ENCODE measurements at places on chromosomes 2 and 18. TPM values are rescaled to one million over a fixed set of nuclear protein-coding genes. Genes with fewer than 3 reads are reported as not detected.
A peak's percentile ranks its signal among the peaks of the same experiment; 100 is the strongest.

GPAT2 gene
- polyA plus RNA-seq = 11.3 TPM

- peaks cover 70% of the 10 kb centered on the region for H3K4me1 ChIP-seq
- peaks cover 14% of the 10 kb centered on the region for H3K36me3 ChIP-seq
- peak overlapping the region; percentile 87 for H3K27ac ChIP-seq
- peak; percentile 66 for DNase-seq
Observed at GRCh38 chr2:96913398-96914202, 43.7 kb upstream of the SEMA4C start.

GRCh38 chr2:37919631-37920032, 5.5 kb upstream of the RMDN2 start:
- no peak overlapping the region for H3K27ac ChIP-seq
- DNase-seq = no peak
- H3K4me3 ChIP-seq = no peak overlapping the region
- no peaks in the 10 kb centered on the region for H3K36me3 ChIP-seq
- peaks cover 7% of the 10 kb centered on the region for H3K4me1 ChIP-seq

GRCh38 chr2:63408530-63408929, 179.7 kb downstream of the WDPCP start:
- H3K4me1 ChIP-seq = no peaks in the 10 kb centered on the region
- no peaks in the 10 kb centered on the region for H3K27me3 ChIP-seq
- peaks cover 5% of the 10 kb centered on the region for H3K36me3 ChIP-seq

GRCh38 chr2:206396211-206396610, 47.1 kb upstream of the ADAM23 start:
- H3K27ac ChIP-seq = no peak overlapping the region
- H3K4me3 ChIP-seq = no peak overlapping the region
- DNase-seq = no peak
- no peaks in the 10 kb centered on the region for H3K27me3 ChIP-seq

- no peaks in the 10 kb centered on the region for H3K36me3 ChIP-seq
- peaks cover 20% of the 10 kb centered on the region for H3K27me3 ChIP-seq
- H3K4me3 ChIP-seq = no peak overlapping the region
- no peak overlapping the region for H3K27ac ChIP-seq
- no peak for DNase-seq
Observed at GRCh38 chr18:8699948-8700347, 5.4 kb upstream of the MTCL1 start.

DNA sequence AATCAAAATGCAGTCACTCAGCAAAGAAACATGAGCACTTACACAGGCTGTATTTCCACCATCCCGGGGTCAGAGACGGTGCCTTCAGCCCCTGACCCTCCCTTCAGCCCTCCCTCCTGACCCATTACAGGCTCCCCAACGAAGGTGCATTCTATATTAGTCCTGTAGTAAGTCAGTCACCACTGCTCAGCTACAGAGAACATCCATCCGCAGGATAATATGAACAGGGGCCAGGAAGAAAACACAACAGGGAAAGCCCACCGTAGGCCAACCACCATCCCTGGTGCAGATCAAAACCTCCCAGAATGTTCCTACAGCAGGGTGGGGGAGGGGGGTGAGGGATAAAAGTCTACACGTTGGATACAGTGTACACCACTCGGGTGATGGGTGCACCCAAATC, 15.1 kb downstream of the PXDN start:
- H3K27ac ChIP-seq = no peak overlapping the region
- H3K4me1 ChIP-seq = no peaks in the 10 kb centered on the region
- no peaks in the 10 kb centered on the region for H3K36me3 ChIP-seq
- DNase-seq = no peak
- H3K4me3 ChIP-seq = no peak overlapping the region
- peaks cover 2% of the 10 kb centered on the region for H3K27me3 ChIP-seq

MTERF4 gene
- 35.8 TPM for polyA plus RNA-seq

FAM168B gene
- polyA plus RNA-seq = 23.6 TPM

VWC2L gene
- polyA plus RNA-seq = not detected

MAP3K20 gene
- 2.2 TPM for polyA plus RNA-seq

GRCh38 chr2:123720760-123721159, 304.3 kb upstream of the CNTNAP5 start:
- H3K27me3 ChIP-seq = no peaks in the 10 kb centered on the region
- H3K4me3 ChIP-seq = no peak overlapping the region
- H3K36me3 ChIP-seq = no peaks in the 10 kb centered on the region
- H3K27ac ChIP-seq = no peak overlapping the region
- no peak for DNase-seq
- H3K4me1 ChIP-seq = no peaks in the 10 kb centered on the region

GRCh38 chr2:186639939-186640338, 50.1 kb downstream of the ITGAV start:
- H3K4me3 ChIP-seq = no peak overlapping the region
- DNase-seq = no peak
- no peaks in the 10 kb centered on the region for H3K4me1 ChIP-seq

GRCh38 chr2:119484834-119485233, 39.4 kb downstream of the SCTR start:
- H3K27me3 ChIP-seq = peaks cover 8% of the 10 kb centered on the region
- H3K27ac ChIP-seq = no peak overlapping the region
- H3K4me3 ChIP-seq = no peak overlapping the region
- no peaks in the 10 kb centered on the region for H3K4me1 ChIP-seq
